GM23338 (cell line): ENCODE measurements at places on chromosomes 7 and 10. TPM values are rescaled to one million over a fixed set of nuclear protein-coding genes. Genes with fewer than 3 reads are reported as not detected.
A peak's percentile ranks its signal among the peaks of the same experiment; 100 is the strongest.

Gene HECW1
- total RNA-seq, result 19.2 and 21.8 TPM in 2 replicates

Gene CLRN3
- not detected in 2 replicates for total RNA-seq

Gene CPA4
- total RNA-seq, result not detected in 2 replicates

Gene KIAA1217
- total RNA-seq, result 9.1 and 17.7 TPM in 2 replicates

Gene HGF
- 0.50 and 1.1 TPM in 2 replicates for total RNA-seq

Gene TEX36
- not detected in 2 replicates for total RNA-seq

GRCh38 chr7:15011289-15011688 is 108.7 kb upstream of the DGKB start:
- H3K4me3 ChIP-seq, result no peak overlapping the region
- no peaks in the 10 kb centered on the region for H3K27me3 ChIP-seq
- DNase-seq, result peak; percentile 71
- H3K36me3 ChIP-seq, result no peaks in the 10 kb centered on the region
- peaks cover 9% of the 10 kb centered on the region for H3K4me1 ChIP-seq

DNA sequence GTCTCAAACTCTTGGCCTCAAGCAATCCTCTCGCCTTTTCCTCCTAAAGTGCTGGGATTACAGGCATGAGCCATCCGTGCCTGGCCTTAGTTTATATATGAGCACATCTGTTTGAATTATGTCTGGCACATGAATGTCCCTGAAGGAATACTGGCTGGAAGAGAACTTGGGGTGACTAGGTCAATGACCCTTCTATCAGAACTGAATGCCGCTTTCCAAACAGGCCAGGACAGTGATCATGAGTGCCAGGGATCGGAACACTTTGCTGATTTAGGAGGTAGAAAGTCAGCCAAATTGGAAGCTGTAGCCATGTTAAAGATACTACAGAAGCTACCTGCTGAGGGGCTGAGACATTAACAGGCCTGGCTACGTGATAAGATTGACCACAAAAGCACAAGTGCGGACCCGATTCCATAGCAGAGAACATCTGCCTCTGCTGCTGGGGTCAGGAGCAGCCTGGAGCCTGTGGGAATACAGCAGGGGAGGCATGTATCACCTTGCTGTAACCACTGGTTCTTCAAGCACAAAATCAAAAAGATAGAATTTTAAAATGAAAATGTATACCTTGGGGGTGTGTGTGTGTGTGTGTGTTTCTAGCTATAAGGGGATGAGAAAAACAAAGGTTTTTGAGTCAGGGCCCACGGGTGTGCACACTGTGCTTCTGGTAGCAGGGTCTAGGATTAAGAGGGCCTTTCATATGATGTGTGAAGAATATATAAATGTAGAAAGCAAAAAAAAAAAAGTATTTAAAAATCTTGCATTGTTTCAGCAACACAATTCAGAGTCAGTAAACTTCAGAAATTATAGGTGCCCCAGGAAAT is 293.7 kb downstream of the BBS9 start:
- no peak overlapping the region for H3K27ac ChIP-seq
- no peaks in the 10 kb centered on the region for H3K27me3 ChIP-seq
- no peak for DNase-seq
- H3K4me1 ChIP-seq, result peaks cover 4% of the 10 kb centered on the region; the same call in 1 of the 2 replicates
- H3K4me3 ChIP-seq, result no peak overlapping the region
- no peaks in the 10 kb centered on the region for H3K36me3 ChIP-seq

DNA sequence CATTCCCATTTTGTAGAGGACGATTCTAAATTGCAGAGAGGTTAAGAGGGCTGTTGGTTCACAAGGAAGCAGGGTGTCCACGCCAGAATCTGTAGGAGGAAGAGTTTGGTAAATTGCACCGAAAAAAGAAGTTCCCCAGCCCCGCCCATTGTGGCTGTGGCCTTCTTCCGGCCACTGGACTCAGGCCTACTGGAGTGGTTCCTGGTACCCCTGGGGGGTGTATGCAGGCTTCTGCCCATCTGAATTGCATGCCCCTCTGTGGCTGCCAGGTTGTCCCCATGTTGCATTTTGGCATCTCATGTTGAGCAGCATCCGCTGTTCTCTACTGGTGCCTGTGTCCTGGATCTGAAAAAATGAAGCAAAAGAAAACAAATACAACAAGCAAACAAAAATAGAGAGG is 234.2 kb downstream of the WDR11 start:
- DNase-seq, result no peak
- H3K4me3 ChIP-seq, result no peak overlapping the region
- peaks cover 5% of the 10 kb centered on the region; the same call in 1 of the 2 replicates for H3K4me1 ChIP-seq
- no peaks in the 10 kb centered on the region for H3K27me3 ChIP-seq
- no peak overlapping the region for H3K27ac ChIP-seq

DNA sequence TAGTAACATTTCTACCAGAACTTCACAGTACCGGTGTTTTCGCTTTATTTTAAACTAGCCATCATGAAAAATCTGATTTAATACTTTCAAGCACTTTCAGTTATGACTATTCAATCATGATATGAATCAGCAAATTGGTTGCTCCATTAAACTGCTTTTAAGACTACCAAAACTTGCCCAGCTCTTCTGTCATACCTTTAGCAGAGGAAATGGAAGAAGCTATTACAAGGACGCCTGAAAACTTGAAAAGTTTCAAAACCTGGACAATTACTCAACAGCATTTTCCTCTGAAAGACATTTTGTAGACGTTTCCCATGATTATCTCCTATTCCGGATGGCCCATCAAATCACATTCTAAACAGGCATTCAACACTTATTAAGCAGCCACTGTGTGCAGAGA is 2.0 kb downstream of the JAZF1 start:
- no peak for DNase-seq
- peak overlapping the region; percentile 76 for H3K4me3 ChIP-seq
- no peak overlapping the region for H3K27ac ChIP-seq
- H3K4me1 ChIP-seq, result peaks cover 63% of the 10 kb centered on the region

- peaks cover 64% of the 10 kb centered on the region for H3K4me1 ChIP-seq
- H3K4me3 ChIP-seq, result peak overlapping the region; percentile 60
- peaks cover 96% of the 10 kb centered on the region for H3K27me3 ChIP-seq
- H3K27ac ChIP-seq, result no peak overlapping the region
- peak; percentile 46 for DNase-seq
These were observed 4.0 kb downstream of the GATA3 start for GRCh38 chr10:8058274-8059111.

- H3K27ac ChIP-seq, result no peak overlapping the region
- no peak overlapping the region for H3K4me3 ChIP-seq
- DNase-seq, result no peak
- H3K4me1 ChIP-seq, result no peaks in the 10 kb centered on the region
- H3K27me3 ChIP-seq, result no peaks in the 10 kb centered on the region
These were observed 99.4 kb upstream of the GHITM start for GRCh38 chr10:84039957-84040356.

- H3K27ac ChIP-seq, result no peak overlapping the region
- no peaks in the 10 kb centered on the region for H3K36me3 ChIP-seq
- no peaks in the 10 kb centered on the region; the same call in 1 of the 2 replicates for H3K4me1 ChIP-seq
- no peak overlapping the region for H3K4me3 ChIP-seq
These were observed 46.9 kb upstream of the STK17A start for GRCh38 chr7:43535810-43536585.

GRCh38 chr7:24659505-24659904 is 86.3 kb downstream of the PALS2 start:
- H3K4me1 ChIP-seq, result peaks cover 19% of the 10 kb centered on the region
- H3K36me3 ChIP-seq, result no peaks in the 10 kb centered on the region
- no peak for DNase-seq
- H3K4me3 ChIP-seq, result no peak overlapping the region
- H3K27ac ChIP-seq, result no peak overlapping the region
- no peaks in the 10 kb centered on the region for H3K27me3 ChIP-seq

- no peaks in the 10 kb centered on the region for H3K27me3 ChIP-seq
- no peak for DNase-seq
- H3K27ac ChIP-seq, result no peak overlapping the region
- H3K4me1 ChIP-seq, result no peaks in the 10 kb centered on the region
- no peak overlapping the region for H3K4me3 ChIP-seq
These were observed 245.7 kb downstream of the WDR11 start for GRCh38 chr10:121096617-121097431.
